ENCODE measurements at places on chromosomes 12 and 14.

DNA sequence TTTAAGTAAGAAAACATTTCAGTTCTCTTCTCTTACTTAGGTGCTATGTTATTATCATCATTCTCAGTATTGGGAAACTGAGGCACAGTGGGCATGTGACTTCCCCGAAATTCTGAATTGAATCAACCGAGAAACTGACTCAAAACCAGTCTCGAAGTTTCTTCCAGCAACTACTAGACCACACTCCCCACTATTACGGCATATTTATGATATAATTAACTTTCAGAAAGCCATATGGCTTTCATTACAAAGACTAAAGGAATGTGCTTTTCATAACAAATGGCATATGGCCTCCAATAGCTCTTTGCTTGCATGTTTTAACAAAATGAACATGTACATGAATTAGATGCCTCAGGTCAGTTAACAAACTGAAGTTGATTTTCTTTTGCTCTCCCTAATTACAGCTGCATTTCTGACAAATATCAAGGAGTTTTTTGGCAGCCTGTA is 182.9 kb upstream of the SLC38A2 start:
- DNase-seq, result no peak

GRCh38 chr14:35632271-35632670 is 98.3 kb downstream of the INSM2 start:
- no peak for DNase-seq

- DNase-seq, result no peak
Measured at GRCh38 chr12:10285919-10286318, 21.8 kb upstream of the KLRD1 start.

- no peak for DNase-seq
Measured at GRCh38 chr14:68675233-68675577, 117.7 kb downstream of the ZFP36L1 start.

GRCh38 chr12:91852634-91853033 is 293.0 kb downstream of the BTG1 start:
- DNase-seq, result no peak

DNA sequence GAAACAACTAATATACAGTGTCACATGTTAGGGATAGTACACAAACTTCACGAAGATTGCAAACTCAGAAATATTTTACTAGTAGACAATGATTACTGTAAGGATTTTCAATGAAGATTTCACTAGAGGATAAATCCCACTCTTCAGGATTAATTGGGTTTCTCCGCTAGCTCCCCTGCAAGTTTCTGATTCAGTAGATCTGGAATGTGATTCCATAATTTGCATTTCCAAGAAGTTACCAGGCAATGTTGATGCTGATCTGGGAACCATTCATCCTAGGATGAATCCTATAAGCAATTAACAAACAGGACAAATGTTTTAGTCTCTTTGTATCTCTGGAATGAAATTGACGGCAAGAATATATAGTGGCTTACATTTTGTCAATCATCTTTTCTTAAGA is 272.4 kb downstream of the ALX1 start:
- no peak for DNase-seq

DNA sequence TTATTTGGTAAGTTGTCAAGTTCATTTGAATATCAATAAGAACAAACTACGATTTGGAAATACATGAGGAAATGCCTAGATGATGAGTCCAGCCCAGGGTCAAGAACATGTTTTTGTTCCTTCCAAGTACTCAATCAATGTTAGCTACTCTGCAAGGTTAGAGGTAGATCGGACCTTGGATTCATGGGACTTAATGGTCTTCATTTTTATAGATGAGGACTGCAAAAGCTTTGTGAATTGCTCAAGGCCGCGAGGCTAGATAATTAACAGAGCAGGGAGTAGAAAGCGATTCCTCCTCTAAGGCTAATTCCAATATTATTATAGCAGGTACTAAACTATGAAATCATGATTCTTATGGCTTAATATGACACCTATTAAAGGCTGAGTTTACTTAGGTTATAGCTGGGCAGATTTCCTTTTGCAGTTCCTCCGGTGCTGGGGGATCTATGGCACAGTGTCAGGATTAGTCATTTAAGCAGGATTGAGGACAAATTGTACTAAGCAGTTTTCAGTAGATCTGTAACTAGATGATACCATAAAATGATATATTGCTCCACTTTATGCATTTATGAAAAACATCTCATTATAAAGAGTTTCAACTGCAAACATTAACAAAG is 19.8 kb downstream of the NR1H4 start:
- DNase-seq, result no peak

- DNase-seq, result no peak
Measured at GRCh38 chr12:63900922-63901793, 56.7 kb downstream of the SRGAP1 start.

GRCh38 chr12:46005823-46006222 is 15.4 kb upstream of the SCAF11 start:
- DNase-seq, result no peak

DNA sequence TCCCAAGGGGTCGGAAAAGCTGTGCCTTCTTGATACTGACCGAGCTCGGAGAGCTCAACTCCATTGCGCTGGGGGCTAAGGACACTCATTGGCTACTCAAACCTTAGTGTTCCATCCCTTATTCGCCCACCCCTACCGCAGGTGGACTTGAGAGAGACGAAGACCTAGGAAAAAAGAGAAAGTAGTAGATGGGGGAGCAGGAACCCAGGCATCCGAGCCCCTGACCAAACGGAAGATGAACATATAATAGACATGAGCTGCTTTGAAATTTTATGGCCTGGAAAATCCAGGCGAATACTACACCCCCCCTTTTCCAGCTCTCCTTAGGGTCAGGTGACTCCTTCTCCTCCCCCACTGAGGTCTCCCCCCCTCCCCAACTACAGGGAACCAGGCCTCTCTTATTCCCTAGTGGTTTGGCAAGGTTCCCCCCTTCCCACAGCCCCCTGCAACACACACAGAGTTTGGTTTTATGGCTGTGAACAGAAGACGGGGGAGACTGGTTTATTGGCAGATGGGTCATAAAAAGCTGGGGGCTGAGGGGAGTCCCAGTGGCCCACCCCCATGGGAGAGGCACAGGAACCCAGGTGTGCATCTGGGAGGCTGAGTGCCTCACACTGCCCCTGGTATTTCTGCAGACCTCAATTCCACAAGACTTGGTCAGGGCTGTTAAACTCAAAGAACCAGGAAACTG is 1.6 kb downstream of the GDF11 start:
- DNase-seq, result no peak

- no peak for DNase-seq
Measured at GRCh38 chr12:120735181-120735580, 9.6 kb downstream of the ACADS start.

DNA sequence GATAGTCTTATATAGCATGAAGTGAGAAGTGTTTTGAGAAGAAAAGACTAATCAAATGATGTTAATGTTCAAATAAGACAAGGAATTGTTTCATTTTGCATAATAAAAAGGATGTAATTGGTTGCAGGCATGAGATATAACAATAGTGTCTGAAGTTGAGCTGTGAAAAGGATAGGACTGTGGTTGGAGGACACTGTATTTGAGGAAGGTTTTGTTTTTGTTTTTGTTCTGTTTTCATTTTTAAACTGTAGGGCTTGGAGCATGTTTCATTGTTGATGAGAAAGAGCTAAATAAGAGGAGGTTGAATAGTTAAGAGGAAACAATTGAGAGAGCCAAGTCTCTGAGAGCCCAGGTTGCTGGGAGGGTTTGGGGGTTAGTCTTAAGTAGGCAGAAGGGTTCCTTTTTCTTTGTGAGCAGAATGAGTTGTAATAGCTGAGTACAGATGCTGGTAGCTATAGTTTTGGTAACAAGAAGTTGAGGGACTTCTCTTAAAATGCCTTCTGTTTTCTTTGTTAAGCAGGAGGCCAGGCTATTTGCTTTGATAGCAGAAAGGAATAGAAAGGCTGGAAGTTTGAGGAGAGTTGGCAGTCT is 58.4 kb downstream of the CCDC91 start:
- no peak for DNase-seq

DNA sequence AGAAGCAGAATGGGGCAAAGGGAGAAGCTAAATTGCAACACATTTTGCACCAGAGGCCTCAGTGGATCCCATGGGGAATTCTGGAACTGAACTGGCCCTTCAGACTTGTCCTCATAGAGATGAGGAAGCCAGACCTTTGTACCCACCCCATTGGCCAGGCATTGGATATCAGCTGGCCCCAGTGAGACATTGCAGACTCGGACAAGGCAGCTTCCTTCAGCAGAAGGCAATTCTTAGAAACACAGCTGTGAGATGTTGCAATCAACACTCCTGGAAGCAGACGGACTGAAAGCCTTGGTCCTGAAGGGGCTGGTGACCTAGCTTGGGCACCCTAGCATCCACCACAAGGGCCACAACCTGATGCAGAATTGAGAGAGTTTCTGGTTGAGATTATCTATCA is 218.1 kb downstream of the MSRB3 start:
- no peak for DNase-seq

- no peak for DNase-seq
Measured at GRCh38 chr12:106588771-106589170, 6.0 kb downstream of the RFX4 start.

GRCh38 chr12:112843287-112843686 is 51.7 kb downstream of the RPH3A start:
- no peak for DNase-seq

Data from occipital lobe (tissue), 3 donors.